ENCODE measurements at places on chromosomes 6 and 20.

DNA sequence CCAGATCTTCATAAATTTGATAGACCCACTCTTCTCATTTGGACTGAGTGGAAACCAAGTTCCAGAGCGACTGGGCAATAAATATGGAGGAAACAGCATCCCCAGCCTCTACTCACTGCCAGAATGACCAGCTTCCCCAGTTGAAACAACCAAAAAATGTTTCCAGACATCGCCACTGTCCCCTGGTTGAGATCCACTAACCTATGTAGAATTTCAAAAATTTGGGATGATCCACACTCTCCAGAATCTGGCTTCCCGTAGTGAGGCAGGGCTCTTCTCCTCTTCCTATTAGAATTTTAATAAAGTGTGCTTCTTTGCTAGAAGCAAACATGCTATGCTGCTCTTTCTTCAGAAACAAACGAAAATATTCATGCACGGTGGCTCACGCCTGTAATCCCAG, 287.0 kb upstream of the SUPT3H start:
- no peak for DNase-seq

- no peak for DNase-seq
These were observed 5.2 kb downstream of the TMEM181 start for GRCh38 chr6:158565122-158565429.

DNA sequence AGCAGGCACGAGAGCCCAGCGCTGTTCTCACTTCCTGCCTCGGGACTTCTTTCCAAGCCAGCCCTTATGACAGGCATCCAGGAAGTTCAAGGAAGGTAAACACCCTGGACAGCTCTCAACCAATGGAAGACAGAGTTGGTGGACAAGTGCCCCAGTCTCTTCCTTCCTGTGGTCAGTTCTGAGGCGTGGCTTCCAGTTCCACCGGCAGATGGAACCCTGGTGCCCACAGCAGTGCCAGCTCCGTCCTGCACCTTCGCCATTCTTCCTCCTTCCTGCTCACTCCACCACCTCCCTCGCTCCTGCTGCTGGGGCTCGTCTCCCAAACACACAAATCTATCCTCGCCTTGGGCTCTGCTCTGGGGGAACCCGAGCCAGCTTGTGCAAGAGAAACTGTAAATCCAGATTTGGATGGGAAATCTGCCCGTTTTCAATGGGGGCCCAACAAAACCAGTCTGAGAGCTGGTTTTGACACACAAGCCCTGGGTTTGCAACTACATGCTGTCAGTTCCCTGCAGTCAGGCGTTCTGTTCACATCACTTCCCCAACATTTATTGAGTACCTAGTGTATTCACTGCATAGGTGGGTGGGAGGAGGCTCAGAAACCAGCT, 162.7 kb downstream of the GRM4 start:
- DNase-seq: peak; percentile 49

- no peak for DNase-seq
These were observed 394.6 kb upstream of the MMS22L start for GRCh38 chr6:97677626-97678025.

DNA sequence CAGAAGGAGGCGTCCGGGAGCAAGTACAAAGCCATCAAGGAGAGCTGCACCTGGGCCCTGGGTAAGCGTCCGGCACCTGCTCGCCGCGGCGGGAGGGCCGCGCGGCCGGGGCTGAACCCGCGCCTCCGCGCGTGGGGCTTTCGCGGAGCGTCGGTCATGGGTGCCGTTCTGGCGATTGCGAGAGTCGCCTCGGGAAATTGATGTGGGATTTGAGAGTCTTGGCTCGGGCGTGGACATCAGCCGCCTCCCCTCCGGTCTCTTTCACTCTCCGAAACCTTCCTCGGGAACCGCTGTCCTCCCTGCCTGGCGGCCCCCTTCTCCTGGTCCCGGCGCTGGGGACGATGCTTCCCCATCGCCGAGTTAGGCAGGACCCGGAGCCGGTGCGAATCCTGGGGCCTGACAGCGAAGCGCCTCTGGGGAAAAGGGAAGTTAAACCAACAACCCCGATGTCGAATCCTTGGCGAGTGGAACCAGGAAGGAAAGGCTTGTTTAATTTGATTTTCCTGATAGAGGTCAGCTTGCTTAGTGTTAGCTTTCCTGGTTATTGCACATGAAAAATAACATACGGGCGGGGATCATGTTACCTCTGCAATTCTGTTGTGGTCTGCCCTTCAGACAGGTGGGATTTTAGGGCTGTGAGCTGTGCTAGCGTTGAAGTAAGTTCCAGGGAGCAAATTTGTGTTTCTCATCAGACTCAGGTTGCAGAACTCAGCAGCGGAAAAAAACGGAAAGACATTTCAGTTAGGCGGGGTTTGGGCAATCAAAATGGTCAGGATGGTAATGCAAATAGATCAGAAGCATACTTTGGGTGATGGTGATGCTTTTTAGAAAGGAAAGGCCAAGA, 594 bp downstream of the ARFGEF3 start:
- peak; percentile 13 for DNase-seq

DNA sequence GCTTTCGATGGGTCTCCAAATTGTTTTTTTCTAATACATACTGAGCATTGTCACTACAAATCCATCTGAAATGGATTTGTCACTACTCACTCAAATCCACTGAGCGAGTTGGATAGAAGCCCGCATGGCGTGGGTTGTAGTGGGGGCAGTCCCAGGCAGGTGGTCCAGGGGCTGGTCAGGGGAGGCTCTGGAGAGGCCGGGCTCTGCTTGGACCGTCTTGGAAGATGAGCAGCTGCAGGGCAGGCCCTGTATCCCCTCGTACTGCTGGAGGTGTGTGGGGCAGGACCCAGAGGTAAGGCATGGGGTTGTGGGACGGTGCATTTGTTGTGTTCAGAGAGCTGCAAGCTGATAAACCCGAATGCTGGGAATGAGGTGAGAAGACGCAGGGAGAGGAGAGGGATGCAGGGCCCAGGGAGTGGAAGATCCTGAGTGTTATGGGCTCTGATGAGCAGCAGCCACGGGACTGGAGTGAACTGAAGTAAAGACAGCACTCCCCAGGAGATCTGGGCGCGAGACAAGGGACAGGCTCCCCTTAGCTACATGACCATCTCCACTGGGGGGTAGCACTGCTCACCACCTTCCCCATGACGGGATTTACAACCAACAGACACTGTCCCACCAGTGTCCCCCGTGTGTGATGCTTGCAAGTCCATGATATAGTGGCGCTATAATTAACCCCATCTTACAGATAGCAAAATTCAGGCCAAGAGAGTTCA, 45.9 kb downstream of the PSMG4 start:
- DNase-seq: no peak

DNA sequence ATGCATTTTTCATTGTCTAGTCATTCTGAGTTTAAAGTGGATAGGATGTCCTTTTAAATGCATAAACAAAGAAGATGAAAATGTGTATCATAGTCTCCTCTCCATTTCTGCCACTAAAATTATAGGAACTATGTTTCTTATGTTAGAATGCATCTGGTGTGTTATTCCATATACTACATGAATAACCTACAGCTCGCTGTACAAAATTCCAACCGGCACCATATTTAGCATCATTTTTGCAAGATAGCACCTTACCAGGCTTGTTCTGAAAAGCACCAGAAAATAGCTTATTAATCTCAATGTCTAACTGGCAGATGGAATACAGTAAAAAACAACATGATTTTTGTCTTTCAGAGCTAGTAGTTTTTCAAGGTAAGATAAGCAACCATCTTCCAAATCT, 241.5 kb downstream of the SLC35F1 start:
- DNase-seq: no peak

DNA sequence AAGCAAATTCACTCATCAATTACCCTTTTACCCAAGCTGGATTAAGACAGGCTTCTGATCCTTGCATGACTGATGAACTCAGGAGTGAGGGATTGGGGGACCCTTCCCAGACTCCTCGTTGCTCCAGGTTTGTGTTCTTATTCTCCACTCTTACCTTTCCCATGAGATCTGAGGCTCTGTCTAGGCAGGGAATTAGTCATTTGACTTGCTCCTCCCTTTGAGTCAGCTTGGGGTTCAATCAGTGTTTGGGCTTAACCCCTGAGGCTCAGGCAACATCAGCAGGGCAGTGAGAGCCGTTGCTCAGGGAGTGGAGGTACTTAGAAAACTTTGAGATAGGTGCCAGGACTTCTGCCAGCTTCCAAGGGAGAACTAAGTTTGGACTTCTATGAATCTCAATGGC, 20.7 kb upstream of the TOX2 start:
- no peak for DNase-seq

GRCh38 chr6:73509851-73510250, 11.0 kb downstream of the EEF1A1 start:
- no peak for DNase-seq

DNA sequence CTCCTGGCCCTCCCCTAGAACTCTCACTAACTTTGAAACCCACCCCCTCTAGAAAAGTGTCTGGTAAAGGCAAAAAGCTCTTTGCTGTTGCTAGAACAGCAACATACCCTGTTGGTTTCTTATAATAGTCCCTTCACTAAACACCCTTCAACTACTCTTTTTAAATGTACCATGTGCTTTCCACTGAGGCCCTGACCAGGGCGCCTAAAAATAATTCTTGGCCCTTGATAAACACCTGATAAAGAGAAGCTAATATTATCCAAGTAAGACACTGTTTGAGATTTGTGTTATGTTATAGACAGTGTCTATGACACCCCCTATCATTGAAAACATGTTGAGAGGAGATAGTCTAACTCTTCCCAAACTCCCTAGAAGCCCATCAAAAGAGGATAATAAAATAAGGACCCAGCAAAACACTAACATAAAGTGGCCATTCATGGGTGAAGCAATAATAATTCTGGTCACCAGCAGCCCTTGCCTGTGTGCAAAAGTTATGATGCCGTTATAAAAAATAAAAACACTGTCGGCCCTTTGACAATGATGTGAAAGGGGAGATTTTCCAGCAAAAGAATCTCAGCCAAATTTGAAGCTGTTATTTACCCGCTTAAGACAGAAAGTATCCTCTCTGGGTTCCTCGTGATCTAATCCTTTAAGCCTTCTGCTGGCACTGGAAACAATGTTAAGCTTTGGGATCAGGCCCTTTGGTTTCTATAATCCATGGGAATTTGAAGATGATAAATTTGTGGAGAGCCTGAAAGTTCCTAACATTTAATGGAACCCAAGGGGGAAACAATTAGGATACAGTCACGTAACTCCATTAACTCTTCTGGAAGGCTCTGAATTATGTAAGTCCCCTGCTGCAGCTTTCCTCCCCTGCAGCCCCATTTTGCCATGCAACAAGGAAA, 122.6 kb upstream of the PLCB4 start:
- DNase-seq: no peak

DNA sequence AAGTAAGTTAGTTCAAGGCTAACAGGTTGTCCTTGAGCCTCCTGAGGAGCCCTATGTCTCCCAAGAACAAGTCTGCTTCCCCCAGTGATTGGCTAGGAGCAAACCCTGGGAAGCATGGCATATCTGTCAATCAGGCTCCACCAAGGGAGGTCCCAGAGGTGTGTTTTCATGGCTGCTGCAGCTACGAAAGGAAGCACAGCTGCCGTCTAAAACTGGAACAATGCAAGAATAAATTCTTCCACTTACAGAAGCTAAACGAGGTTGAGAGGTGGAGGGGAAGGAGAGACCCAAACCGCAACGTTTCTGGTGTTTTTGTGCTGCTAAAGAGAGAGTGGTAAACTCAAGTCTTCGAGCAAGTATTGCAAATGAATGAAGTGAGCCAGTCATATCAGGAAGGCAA, 4.9 kb upstream of the PTGIS start:
- no peak for DNase-seq

- peak; percentile 43 for DNase-seq
These were observed 176.6 kb downstream of the ZDHHC14 start for GRCh38 chr6:157557559-157557958.

- DNase-seq: no peak
These were observed 110.0 kb upstream of the SYNDIG1 start for GRCh38 chr20:24359321-24360027.

DNA sequence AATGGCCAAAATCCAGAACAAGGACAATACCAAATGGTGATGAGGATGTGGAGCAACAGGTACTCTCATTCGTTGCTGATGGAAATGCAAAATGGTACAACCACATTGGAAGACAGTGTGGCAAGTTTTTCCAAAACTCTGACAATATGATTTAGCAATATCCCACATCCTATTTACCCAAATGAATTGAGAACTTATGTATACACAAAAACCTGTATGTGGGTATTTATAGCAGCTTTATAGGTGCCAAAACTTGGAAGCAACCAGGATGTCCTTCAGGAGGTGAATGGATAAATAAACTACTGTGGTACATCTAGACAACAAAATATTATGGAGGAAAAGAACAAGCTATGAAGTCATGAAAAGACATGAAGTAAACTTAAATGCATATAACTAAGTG, 156.5 kb downstream of the TFAP2A start:
- DNase-seq: no peak

DNA sequence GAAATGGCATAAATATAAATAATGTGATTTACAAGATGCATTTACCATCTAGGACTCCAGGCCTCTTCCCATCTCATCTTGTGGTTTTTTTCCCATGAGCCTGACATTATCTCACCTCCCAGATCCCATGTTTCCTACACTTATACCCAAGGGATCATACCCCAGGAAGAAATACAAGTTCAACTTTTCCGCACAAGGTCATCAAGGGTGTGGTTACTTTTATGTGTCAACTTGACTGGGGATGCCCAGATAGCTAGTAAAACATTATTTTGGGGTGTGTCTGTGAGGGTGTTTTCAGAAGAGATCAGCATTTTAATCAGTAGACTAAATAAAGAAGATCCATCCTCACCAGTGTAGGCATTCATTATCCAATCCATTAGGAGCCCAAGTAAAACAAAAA, 176.3 kb upstream of the TNFAIP3 start:
- no peak for DNase-seq

DNA sequence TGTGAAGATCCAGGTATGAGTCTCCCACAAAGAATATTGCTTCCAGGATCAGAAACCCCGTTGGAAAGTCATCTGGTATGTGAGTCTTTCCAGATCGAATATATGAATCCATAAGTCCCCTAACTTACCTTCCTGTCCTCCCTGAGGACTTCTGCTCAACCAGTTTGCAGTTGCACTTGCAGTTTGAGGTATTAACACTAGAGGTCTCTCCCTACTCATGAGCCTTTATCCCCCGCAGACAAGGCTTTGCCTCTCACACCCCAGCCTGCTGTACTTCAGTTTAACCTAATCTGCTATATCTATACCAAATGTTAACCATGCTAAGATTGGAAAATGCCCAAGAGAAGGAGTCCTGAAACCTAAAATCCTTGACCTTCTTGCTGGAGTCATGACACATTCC, 135.3 kb upstream of the DEFB112 start:
- DNase-seq: peak; percentile 9

- no peak for DNase-seq
These were observed 53.9 kb downstream of the FAM120B start for GRCh38 chr6:170360476-170360875.

DNA sequence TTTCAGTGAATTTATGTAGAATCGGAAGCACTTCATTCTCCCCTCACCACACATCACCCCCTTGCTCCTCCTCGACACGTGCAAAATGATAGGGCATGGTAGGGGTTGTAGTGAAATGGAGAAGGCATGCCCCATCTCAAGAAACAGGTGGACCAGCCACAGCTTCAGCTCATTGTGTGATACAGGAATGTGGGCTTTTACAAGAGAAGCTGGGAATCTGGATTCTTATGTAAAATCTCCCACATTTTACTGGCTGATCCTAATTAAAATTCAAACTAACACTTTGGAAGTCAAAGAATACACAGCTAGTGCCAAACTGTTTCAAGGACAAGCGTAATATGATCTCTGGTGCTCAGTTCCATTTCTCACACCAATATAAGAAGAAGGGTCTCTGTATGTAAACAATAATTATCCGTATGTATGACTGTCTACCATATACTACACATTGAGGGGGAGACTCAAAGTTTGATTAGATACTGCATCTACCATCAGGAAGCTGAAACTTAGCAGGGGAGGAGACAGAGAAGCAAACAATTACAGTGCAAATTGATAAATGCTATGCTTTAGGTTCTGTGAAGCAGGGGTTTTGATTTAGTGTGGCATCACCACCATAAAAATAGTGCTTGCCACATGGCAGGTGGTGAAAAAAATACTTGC, 24.3 kb upstream of the KIAA0408 start:
- DNase-seq: no peak
